Stimulated activated CD4-positive, alpha-beta T cell treated with anti-CD3 and anti-CD28 coated beads, Interleukin-1b, Interleukin-23, amount 100 ng/mL, for 4 hours (primary cell): ENCODE measurements at places on chromosomes 4 and X.

GRCh38 chrX:17395154-17395553 is 20.2 kb downstream of the NHS start:
- DNase-seq = no peak

DNA sequence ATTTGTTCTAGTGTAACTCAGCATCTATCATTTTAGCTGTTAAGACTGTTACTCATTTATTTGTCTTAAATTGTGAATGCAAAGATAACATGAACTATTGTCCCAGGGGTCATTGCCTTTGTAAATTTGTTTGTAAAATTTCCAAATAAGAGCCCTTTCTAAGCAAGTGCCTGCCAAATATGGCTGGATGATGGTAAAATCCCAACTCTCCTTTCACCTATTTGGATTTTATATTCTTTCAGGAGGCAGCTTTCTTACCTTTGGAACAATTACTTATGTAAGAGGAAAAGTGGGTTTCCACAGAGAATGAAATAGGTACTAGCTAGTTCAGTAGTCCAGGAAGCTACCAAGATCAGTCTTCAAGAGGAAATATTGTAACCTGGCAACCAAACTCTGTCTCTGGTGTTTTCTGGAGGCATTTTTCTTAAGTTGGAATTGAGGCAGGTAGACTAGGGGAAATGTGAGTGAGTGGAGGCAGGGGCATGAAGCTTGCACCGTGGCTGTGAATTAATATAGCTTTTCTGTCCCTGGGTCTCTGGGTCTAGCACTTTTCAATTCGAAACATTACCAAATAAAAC is 363.0 kb upstream of the ZCCHC13 start:
- no peak for DNase-seq

- no peak for DNase-seq
Observed at GRCh38 chr4:17103231-17103630, 204.8 kb upstream of the LDB2 start.

GRCh38 chr4:21752616-21753015 is 196.0 kb downstream of the KCNIP4 start:
- DNase-seq = no peak

DNA sequence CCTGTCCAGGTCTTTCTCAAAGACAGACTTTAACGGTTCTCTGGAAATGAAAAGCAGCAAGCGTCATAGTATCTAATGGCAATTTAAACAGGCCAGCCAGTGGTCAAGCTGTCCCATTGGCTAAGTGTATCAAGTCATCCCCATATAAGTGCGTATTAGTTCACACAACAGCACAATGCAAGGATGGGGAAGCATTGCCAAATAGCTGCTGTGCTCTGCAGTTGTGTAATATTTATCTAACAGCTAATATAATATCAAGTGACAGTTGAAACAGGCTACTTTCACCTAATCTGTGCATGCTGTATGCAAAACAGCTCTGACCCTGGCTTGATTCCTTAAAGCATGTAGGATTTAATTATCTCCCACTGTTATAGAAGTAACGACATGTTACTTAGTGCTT is 134.8 kb upstream of the PPARGC1A start:
- DNase-seq = no peak

DNA sequence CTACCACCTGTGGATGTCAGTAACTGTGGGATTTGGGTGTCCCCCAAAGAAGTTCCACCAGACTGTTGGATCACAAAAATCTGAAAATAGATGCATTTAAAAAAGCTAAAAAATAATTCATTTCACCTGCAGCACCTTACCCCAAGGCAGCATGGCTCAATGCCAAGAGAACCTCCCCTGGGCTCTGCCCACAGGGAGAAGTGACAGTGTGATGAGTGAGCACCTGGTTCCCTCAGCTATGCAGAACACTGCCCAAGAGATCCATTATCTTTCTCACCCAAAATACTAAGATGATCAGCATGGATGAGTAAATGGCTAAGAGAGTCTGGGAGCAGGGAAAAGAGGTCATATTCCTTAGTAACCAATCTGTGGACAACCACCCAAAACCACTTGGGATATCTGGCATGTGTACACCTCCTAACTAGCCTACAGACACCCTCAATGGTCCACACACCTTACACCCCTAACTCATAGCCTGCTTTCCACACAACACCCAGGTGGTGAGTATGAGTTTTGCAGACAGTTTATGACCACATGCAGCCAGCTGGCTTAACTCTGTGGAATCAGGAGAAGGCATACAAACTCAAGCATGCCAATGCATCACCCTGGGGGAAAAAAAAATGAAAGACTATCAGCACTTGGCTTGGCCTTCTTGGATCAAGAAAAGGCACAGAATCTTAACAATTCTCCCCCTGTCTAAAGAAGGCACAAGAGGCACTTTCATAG is 416.5 kb upstream of the SMIM31 start:
- DNase-seq = no peak

DNA sequence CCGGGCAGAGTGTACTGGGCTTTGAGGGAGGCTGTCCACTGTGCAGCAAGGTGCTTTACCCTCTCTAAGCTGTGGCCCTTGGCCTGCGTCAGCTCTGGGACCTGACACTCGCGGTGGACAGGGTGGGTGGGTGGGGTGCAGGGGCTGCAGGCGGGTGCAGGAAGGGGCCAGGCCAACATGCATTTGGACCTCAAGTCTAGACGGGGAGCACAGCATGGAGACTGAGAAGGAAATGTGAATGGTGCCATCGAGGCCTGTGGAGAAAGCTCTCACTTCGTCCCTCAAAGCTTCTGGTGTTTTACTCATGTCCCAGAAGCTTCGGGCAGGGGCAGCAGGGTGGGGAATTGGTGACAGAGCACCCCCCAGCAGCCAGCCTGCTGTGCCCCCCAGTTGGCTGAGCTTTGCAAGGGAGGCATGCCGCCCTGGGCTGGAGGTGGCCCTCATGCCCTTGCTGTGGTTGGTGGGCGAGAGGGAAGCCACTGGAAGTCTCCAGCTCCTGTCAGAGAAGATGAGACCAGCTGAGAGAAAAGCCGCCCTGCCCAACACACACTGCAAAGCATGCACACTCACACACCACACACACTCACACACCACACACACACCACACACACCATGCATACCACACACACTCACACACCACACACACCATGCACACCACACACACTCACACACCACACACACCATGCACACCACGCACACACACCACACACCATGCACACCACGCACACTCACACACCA is 12.3 kb downstream of the PNMA6E start:
- no peak for DNase-seq

- DNase-seq = no peak
Observed at GRCh38 chr4:165309456-165309855, 18.0 kb upstream of the MSMO1 start.

DNA sequence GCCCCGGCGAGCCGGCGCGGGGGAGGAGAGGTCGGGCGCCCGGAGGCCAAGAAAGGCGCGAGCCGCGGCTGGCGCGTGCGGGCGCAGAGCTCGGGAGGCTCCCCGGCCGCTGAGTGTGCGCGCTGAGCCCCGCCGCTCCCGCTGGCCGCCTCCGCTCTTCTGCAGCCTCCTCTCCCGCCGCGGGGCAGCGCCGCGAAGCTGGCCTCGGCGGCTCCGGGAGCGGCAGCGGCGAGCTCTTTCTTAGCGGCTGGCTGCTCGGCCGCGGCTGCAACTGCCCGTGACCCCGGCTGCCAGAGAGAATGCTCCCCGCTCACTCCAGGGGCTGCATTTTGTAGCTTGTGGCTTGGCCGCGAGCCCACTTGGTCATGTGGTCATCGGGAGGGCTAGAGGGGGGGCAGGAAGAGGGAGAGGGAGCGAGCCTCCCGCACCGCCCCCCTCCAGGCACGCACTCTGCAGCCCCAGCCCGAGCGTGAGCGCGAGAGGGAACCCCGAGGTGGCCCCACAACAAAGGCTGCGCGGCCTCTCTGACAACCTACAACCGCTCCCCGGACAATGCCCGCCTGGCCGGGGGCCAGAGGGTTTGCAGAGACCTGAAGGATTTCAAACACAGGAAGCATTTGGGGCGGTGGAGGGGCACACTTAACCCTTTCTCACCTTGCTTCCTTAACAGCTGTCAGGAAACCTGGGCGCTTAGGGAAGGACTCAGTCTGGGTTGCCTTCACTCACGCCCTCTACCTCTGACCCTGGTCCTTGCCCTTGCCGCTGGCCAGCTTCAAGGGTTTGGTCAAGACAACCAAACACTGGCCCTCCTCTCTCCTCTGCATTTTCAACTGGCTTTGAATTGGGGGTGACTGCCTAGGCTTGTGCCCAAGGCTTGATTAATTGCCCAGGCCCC is at the start of gene APLN:
APLN (minus strand) TSS at position 305 of the 895 bp plus-strand sequence. CDS start 326 bp downstream, outside the sequence.
- peak; percentile 5 for DNase-seq

- no peak for DNase-seq
Observed at GRCh38 chr4:168082379-168082778, 10.0 kb upstream of the ANXA10 start.

- no peak for DNase-seq
Observed at GRCh38 chr4:153438916-153439756, 27.0 kb upstream of the TMEM131L start.

- no peak for DNase-seq
Observed at GRCh38 chr4:172168888-172169287, 355.7 kb downstream of the GALNTL6 start.

DNA sequence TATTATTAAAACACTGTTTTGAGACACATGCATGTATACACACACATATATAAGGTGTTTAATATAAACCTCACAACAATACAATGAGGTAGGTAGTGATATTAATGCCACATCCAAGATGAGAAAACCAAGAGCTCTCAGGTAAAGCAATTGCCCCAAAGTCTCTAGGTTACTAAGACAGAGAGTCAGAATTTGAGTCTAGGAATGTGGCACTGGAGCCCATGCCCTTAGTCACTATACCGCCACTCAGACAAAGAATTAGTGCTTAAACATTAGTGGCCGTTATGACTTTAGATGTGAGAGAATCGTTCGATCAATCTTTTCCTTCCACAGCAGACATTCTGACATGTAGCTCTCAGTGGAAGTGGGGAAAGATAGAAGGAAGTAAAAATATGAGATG is 108.2 kb upstream of the ACSL4 start:
- DNase-seq = no peak

GRCh38 chr4:123997776-123998449 is 601.3 kb downstream of the SPRY1 start:
- no peak for DNase-seq

DNA sequence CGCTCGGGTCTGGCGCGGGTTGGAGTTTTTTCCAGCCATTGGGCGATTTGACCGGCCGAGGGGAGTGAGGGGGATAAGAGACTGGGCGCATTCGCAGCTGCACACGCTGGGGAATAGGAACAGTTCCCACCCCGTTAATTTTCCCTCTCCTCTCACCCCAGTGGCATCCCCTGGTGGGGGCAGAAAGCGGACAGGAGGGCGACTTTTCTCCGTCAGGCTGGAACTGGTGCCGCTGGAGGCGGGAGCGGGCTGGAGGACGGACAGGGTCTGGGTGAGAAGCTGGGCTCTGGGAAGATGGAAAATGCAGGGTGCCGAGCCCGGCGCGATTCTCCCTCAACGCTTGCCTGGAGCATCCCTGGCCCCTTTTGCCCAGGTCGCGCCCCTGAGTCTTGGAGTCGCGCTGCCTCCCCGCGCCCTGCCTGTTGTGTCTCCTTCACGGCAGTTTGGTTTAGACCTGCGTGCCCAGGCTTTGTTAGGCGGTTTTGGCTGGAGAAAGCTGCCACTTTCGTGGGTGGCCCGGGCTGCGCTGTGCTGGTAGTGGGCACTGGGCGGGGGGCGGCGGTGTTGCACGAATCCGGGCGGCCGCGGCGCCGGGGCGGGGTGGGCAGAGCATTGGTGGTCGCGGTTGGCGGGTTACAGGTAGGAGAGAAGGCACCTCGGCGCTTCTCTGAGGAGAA is 2.0 kb downstream of the ADGRL3 start:
- DNase-seq = no peak

- no peak for DNase-seq
Observed at GRCh38 chr4:30535255-30535654, 184.9 kb upstream of the PCDH7 start.

DNA sequence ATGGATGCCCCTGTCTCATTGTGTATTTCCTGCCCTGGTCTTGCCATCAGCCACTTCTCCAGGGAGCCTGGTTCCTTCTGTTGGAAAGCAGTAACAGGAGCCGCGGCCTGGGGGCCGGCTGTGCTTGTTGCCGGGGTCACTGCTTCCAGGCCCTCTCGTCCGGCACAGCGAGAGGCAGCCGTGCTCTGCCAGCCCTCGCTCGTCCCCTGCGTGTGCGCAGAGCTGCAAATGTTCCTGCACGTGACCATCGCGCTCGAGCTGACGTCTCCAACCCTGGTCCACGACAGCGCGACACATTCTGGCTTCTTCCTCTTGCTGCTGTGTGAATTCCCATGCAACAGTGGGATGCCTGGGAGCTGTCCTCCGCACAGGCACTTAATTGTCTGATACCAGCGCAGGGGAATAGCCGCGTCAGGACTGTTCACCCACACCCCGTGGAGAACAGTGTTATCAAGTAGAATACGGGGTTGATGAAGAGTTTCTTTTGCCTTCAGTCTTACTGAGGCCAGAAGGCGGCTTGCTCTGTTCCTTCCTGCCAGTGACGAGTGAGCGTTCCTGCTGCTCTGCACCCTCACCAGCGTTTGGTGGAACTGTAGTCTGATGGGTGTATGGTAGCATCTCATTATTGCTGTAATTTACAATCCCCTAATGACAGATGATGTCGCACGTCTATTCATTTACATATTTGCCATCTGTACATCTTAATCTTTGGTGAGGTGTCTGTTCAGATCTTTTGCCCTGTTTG is 12.3 kb downstream of the PDE6B start:
- DNase-seq = no peak

- DNase-seq = no peak
Observed at GRCh38 chrX:136417806-136418205, 69.9 kb upstream of the BRS3 start.

DNA sequence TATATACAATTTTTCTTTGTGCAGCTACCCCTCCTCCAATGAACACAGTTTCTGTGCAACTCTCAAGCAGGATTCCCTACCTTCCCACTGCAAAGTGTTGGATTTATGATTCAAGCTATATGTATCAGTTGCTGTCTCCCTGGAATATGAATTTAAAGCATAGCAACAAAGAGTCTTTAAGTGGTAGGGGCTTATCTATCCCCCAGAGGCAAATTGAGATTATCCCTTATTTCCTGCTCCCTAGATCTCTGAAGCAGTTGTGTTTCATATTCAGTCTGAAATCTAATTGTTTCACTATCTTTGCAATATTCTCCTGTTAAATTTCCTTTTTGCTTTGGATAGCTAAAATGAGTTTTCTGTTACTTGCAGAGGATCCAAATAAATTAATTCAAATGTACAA is 263.0 kb downstream of the IQCM start:
- no peak for DNase-seq

- no peak for DNase-seq
Observed at GRCh38 chr4:113826421-113826820, 64.9 kb upstream of the CAMK2D start.

- no peak for DNase-seq
Observed at GRCh38 chr4:17664755-17665154, 50.3 kb downstream of the MED28 start.

DNA sequence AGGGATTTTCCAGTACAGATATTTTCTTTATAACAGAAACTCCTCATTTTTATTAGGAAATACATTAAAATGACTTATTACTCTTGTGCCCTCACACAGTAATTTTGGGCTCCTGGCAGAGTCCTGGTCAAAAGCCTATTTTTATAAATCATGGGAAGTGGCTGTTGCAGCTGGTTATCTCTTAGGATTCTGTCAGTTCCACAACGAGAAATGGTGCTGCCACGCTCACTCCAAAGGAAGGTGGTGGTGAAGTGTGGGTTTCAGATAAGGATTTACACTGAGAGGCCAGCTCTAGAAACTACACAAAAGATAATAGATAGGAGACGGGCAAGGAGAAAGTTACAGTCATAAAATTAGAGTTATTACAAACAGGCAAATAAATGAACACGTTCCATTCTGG is 159.2 kb upstream of the FAM241A start:
- DNase-seq = no peak
